Activated CD4-positive, CD25-positive, alpha-beta regulatory T cell (primary cell): ENCODE measurements at places on chromosomes 11 and 22.

DNA sequence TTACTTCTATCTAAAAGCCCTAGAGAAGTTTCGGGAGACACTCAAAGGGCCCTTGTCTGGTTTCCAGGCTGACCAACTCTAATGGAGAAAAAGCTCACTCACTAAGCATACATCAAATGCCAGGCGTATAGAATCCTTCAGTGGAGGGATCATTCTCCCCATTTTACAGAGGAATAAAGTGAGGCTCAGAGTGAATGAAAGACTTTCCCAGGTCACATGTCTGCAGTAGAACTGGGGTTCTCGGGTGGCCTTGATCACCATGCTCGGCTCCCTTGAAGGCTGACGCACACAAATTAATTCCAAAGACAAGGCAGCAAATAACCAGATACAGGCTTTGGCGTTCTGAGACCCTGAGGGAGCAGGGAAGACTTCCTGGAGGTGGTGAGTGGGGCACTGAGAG is 60.0 kb downstream of the THAP12 start:
- no peak for DNase-seq

GRCh38 chr11:69048031-69048693 is 570 bp upstream of the TPCN2 start:
- DNase-seq = no peak

DNA sequence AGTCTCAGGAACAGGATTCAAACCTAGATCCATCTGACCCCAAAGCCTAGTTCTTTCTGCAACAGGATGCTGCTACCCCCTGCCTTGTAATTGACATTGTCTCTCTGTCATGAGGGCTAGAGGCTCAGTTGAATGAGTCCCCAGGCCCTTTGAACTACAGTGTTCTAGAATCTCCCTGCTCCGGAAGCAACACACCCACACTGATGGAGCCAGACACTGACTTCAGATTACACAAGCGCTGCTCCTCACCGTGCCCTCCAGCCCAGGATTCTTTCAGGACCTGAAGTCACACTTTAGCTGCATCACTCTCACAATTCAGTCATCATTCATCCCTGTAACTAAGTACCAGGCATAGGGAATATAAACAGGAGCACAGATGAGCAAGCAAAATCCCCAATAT is 69.6 kb downstream of the RAB30 start:
- DNase-seq = no peak

DNA sequence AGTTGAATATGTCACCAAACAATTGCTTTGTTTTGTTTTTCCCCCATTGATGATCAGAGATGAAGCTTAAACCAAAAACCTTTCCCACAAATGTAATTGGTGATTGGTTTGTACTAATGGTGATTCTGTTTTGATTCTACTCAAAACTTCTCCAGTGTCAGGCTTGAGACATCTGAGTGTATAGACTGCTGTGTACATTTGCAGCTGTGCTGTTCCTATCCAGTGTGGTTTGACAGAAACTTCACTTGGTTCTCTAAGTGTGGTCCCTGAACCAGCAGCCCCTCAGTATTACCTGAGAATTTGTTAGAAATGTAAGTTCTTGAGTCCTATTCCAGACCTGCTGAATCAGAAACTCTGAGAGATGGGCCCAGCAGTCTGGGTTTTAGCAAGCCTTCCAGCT is 84.8 kb downstream of the PPP6R3 start:
- no peak for DNase-seq

DNA sequence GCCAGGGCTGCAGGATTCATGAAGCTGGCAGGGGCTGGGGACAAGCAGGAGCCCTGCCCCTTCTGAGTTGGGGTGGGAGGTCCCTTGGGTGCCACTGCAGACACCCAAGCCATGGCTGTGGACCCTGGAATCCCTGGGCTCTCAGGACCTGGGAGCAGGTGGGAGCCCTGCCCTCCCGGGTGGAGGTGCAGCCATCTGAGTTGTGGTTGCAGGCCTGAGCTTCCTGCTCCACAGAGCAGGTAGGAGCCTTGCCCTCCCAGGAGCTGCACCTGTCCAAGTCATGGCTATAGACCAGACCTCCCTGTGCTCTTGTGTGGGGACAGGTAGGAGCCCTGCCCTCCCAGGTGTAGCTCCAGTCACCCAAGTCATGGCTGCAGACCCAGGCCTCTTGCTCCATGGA is 113.5 kb downstream of the ARHGAP20 start:
- DNase-seq = no peak

GRCh38 chr11:68113986-68114385 is 7.2 kb downstream of the CHKA start:
- no peak for DNase-seq

- DNase-seq = no peak
Observed at GRCh38 chr11:35174666-35175065, 35.7 kb downstream of the CD44 start.

DNA sequence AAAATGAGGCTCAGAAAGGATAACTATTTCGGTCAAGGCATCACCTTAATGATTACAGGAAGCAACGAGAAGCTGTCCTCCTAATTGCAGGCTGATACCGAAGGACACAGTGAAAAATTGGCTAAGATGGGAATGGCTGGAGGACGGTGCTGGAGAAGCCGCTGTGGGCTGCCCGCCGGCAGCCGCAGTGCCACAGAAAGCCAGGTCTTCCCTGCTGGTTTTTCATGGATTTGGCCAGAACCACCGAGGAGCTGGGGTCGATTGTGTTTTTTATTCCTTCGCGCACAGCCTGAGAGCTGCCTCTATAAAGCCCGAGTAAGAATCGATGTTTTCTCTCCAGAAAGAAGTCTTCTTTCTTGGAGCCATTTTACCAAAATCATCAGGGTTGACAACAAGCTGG is 1484.2 kb downstream of the BRD1 start:
- no peak for DNase-seq
